Upper lobe of right lung (tissue), 1 donor: ENCODE measurements at places on chromosomes 11 and 22.

DNA sequence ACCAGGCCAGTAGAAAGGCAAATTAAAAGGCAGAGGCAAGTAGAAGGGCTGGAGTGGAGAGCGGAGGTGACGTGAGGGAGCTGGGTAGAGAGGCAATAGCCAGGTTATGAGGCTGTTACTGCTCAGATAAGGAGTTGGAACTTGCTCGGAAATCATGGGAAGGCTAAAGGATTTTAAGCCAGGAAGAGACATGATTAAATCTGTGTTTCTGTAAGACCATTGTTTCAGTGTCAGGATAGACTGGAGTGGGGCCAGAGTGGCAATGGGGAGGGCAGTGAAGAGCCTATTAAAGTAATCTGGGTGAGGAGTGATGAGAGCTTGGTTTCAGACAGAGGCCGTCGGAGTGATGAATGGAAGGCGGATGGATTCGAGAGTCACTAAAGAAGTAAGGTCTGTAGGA is 39.0 kb downstream of the GRAMD1B start:
- DNase-seq: no peak

GRCh38 chr11:117221775-117222517 is 9.9 kb downstream of the PCSK7 start:
- DNase-seq: no peak

- no peak for DNase-seq
Measured at GRCh38 chr11:133895551-133895950, 50.2 kb upstream of the SPATA19 start.

GRCh38 chr11:64918017-64918416 is 1.0 kb upstream of the ATG2A start:
- DNase-seq: no peak

DNA sequence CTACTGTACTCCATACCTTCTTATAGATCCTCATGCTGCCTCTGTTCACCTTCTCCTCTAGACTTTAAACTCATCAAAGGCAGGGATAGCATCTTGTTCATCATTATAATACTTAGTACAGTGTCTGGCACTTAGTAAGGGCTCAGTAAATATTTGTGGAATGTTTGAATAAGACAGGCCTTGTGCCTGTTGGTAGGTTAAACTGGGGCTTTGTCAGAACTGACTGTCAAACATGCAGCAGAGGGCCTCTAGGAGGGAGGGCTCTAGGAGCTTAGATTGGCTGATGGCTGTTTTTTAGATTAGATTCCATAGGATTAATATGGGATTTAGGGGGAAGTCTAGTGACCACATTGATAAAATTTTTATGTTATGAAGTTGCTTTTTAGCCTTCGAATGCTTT is 70.8 kb downstream of the RNF169 start:
- DNase-seq: no peak

GRCh38 chr22:46674906-46675305 is 54.7 kb downstream of the GRAMD4 start:
- no peak for DNase-seq

- DNase-seq: no peak
Measured at GRCh38 chr11:103043826-103044678, 47.9 kb downstream of the DCUN1D5 start.

DNA sequence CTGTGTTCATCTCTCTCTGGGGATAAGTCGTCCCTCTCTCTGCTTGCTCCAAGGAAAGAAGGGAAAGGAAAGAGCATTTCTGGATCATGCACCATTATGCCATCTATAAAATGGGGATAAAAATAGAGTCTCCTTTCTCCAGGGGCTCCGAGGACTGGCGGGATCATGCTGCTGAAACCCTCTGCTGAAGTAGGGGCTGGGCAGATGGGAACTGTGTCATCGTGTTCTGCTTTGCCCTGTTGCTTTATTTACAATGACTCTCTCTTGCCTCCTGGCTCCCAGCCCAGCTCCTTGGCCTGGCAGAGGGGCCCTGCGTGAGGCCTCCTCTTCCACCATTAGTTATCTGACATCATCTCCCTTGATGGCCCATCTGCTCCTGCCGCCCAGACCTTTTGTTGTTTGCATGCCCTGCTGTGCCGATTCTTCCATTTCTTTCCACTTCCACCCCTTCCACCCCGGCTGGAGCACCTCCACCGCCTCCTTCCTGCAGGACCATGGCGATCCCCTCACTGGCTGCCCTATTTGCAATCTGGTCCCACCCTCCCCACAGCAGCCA is 200.9 kb downstream of the MYO18B start:
- DNase-seq: no peak

DNA sequence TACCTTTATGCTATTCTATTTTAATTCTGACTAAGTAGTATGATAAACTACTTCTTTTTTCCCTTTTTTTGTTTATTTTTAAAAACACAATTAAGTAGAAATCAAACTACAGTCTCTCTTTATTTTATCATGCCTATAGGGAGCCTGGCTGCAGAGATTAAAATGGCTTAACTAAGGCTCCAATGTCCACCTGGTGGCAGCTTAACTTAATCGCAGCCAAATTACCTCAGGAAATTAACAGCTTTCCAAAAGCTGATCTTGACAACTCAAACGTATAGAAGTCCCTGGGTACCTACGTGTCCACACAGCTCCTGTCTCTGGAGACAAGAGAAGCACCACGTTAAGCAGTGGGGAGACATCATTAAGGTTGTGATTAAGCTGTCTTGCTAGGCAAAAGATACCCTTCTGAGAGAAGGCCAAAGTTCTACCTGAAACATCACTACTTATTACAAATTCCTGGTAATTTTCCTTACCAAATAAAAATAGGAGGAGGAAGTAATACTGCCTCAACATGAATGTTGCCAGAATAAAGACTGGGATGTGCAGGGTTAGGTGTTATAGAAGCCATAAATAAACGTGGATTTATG is 63.2 kb upstream of the SNX19 start:
- DNase-seq: no peak

DNA sequence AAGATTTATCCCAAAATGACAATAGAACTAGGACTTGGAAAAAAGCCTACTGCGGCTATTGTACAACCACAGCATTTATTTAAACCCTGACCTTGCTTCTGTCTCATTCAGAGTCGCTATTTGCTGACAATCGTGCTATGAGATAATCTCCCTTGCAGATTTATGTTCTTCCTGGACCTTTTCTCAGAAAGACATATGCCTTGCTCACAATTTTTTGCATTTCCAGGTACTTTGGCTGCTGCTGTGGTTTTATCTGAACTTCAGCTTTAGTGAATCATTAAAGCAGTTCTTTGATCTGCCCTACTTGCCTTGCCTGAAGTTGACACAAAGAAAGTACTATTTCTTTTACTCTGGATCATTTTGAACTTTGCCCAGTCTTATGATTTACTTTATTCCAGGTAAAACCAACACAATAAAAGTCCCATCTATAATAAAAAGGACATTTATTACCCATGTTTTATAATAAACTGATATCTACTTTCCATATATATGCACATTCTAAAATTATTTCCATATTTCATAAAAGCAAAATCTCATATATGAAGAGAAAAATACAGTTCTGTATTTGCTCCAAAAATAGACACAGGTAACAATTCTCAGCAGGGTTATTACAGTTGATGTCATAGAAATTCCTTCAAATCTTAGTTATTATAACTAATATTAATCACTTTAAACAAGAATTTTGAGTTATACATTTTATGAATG is 63.4 kb upstream of the CARD18 start:
- DNase-seq: no peak

GRCh38 chr11:27619763-27620335 is 80.4 kb downstream of the BDNF start:
- DNase-seq: no peak

- peak; percentile 73 for DNase-seq
Measured at GRCh38 chr11:30196400-30197206, 34.2 kb upstream of the FSHB start.

- peak; percentile 87 for DNase-seq
Measured at GRCh38 chr11:2268729-2269600, 1.4 kb downstream of the ASCL2 start.

DNA sequence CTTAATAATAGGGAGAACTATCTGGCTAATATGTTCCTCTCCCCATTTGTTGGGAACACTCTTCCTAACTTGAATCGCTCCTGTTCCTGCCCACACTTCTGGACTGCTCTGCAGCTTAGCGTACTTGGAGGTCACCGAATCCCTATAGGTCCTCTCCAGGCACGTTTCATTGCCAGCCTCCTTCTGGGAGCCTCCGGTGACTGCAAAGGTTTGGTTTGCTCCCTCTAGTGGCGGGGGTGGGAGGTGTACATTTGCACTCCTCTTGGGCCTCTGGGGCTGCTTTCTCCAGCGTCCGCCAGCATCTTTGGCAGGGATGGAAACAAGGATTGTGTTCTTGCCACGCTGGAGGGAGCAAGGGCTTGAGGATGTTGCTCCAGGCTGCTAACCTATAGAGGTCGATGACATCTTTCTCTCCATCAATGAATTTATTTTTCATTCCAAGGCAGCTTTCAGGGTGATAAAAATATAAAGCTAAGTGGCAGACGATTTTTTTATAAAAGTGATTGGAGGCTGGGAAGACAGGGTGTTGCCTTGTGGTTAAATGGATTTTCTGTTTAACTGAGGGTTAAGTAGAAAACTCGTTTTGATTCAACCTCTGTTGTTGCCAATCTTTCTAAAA is 48.7 kb downstream of the TSPAN18 start:
- DNase-seq: no peak

GRCh38 chr11:23206741-23207336 is 346.6 kb upstream of the CCDC179 start:
- DNase-seq: no peak

DNA sequence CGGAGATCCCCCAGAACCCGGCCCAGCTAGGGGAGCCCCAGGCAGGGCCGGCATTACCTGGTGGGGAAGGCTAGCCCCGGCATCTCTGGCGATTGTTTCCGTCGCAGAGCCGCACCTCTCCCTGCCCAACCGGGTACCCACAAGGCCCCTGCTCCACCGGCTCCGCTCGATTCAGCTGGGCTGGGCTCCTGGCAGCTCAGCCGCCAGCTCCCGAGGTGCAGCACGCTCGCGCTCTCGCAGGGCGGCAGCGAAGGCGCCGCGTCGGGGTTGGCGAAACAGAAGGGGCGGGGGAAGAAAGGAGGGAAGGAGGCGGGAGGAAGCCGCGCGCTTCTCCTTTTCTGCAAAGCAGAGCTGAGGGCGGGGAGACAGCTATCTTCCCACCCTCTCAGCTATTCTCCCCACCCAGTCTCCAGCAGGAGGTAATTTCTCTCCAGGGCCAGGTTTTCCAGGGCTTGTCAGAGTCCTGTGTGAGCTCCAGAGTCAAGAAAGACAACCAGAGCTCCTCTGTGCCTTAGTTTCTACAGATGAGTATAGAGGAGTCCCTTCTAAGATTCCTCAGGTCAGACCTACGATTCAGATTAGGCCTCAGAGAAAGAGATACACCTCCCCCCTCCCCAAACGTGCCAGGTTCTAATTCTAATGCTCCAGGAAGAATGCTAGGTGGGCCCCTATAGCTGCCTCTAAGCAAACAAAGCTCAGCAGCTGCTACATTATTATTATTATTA is 62.0 kb downstream of the PAK1 start:
- peak; percentile 93 for DNase-seq

DNA sequence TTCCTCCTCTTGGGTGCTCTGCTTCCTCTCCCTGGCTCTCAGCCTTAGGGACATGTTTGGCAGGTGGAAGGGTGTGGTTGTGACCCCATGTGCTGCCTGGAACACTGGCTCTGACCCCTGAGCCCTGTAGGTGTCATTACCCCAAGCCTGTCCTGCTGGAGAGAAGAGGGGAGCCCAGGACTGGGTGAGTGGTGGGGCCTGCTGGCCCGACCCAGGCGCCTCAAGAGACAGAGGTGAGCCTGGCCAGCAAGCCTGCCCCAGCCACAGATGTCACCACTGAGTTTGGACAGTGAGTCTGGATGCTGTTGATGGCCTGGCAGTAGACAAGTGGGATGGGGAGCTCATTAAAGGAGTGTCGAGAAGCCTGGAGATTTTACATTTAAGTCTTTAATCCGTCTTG is 1112.2 kb downstream of the BRD1 start:
- peak; percentile 28 for DNase-seq

DNA sequence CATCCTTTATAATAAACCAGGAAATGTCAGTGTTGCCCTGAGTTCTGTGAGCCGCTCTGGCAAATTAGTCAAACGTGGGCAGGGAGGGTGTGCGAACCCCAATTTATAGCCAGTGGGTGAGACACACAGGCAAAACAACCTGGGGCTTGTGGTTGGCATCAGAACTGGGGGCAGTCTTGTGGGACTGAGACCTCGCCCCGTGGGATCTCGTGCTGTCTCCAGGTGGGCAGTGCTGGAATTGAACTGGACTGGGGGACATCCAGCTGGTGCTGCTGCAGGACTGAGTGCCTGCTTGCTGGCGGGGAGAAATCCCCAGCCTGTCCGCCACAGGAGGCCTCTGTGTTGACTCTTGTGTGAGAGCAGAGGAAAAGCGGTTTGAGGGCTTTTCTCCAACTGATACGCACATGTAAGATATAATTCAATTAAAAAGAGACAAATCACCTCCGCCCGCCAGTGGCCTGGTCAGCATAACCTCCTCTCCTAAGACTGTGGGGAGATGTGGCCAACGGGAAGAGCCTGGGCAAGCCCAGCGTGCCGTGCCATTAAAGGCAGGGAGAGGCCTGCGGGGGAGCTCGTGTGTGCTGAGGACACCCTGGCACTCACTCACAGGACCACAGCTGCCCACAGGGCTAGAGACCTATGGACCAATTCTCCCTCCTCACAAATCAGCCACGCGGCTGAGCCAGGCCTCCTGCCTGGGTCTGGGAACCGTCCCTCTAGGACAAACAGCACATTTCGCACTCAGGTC is 18.4 kb downstream of the SULT4A1 start:
- DNase-seq: no peak

- DNase-seq: no peak
Measured at GRCh38 chr11:101434026-101434643, 149.7 kb downstream of the TRPC6 start.

DNA sequence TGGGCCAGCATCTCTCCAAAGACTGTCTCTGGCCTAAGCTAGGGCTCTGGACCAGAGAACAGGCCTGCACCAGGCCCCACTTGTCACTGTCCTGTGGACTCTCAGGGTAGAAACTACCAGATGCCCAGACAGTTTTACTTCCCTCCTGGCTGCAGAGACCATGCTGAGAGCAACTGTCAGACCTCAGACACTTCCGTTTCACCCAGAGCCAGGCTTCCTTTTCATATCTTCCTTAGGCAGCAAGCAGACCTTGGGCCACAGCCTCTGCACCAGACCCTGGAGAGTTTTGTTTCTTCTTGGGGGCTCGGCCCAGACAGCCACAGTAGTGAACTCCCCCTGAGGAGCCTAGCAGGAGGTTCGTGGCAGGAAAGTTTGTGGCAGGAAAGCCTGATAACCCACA is 12.1 kb upstream of the FCHSD2 start:
- no peak for DNase-seq

GRCh38 chr11:30422447-30423278 is 99.8 kb downstream of the ARL14EP start:
- DNase-seq: no peak

DNA sequence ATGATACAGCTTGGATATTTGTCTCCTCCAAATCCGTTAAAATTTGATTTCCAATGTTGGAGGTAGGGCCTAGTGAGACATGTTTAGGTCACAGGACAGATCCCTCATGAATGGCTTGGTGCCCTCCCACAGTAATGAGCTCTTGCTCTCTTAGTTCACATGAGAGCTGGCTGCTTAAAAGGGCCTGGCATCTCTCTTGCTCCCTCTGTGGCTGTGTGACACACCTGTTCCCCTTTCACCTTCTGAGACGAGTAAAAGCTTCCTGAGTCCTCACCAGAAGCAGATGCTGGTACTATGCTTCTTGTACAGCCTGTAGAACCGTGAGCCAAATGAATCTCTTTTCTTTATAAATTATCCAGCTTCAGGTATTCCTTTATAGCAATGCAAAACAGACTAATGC is 3.5 kb downstream of the VPS37C start:
- no peak for DNase-seq
